ENCODE measurements at places on chromosomes 6 and 20. TPM values are rescaled to one million over a fixed set of nuclear protein-coding genes. Genes with fewer than 3 reads are reported as not detected.
A peak's percentile ranks its signal among the peaks of the same experiment; 100 is the strongest.

The BNIP5 gene
- 7.4 TPM for total RNA-seq

The ID1 gene
- total RNA-seq: 59.7 TPM

DNA sequence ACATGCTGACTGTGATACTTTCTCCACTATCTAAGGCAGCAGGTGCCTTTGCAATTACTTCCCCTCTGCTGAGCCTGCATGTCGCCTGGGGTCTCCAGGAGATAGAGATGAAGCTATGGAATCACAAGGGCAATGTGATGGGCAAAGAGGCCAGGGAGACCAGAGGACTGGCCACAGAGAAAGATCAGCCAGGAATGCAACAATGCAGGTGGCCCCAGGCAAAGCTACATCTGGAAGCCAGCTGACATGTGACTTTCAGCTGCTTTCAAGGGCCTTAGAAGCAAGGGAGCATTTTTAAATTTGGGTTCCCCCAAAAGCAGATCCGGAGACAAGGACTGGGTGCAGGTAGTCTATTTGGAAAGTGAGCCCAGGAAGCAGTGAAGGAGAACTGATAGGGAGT, 107.9 kb upstream of the SRSF6 start:
- no peak for DNase-seq

GRCh38 chr20:11676630-11677287, 240.9 kb upstream of the BTBD3 start:
- no peak for DNase-seq

DNA sequence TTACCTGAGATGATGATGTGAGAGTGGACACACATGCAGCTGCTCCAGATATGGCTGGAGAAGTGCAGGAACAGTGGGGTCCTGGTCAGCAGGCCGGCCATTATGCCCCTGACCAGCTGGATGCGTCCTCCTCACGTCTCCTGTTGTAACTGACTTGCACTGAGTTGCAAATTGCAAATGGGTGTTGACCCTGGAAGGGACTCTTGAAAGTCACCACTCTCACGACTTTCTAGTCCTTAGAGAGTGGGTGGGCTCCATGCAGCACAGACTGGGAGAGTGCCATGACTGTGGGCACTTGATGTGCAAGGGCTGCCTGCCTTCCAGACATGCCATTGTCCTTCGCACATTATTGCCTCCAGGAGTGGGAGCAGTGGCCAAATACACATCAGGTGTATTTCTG, 10.8 kb downstream of the FAM83D start:
- no peak for DNase-seq

DNA sequence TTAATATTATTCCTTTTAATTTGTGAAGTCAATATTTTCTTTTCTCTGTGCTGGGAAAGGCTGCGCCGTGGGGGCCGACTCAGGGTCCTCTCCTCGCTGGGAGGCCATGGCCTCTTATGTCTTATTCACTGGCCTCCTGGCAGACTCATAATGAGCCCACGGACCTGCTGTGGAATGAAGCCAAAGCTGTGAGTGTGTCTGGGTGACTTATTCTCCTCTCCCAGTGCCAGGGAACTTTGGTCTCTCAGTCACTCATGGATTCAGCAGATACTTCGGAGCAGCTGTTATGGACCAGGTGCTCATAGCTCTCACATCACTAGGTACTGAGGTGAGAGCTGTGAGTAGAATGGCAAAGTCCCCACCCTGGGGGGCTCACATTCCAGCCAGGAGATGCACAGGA, 297.6 kb downstream of the CDH26 start:
- DNase-seq: peak; percentile 61

DNA sequence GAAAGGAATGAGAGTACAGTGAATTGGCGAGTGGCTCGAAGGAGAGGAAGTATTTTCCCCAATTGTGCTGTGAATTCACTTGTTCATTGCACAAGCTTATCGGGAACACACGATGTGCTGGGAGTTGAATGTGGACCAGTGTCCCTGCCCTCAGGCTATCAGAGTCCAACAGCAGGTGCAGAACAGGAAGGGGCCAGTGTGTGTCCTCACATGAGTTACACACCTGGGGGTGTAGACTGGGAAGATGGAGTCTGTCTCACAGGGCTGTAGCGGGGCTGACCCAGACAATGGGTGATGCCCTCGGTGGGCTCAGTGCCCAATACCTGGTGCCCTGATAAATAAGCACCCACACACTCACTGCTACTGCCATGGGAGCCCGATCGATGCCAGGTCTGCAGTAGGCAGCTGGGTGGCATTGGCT, 14.4 kb downstream of the DUSP22 start:
- no peak for DNase-seq

- DNase-seq: no peak
Observed at GRCh38 chr20:62480318-62480717, 4.5 kb upstream of the GATA5 start.

GRCh38 chr20:48139262-48140041, 354.2 kb upstream of the SULF2 start:
- DNase-seq: no peak

DNA sequence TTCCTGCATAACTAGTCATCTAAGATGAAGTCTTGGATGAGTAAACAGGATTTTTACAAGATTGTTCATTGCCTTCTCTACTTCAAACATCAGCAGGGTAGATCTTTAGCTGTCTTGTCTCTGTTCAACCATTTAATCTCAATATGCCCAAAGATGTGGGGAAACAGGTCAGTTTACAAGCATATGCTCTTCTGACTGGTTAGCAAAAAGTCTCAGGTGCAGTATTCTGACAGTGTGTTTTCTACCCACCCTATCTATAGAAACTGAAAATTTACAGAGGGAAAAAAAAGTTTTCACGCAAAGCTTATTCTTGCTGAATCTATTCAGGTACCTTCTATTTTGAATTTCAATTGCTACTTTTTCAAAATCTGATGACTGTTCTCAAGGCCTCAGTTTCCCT, 29.0 kb downstream of the MAP3K5 start:
- no peak for DNase-seq

- DNase-seq: no peak
Observed at GRCh38 chr6:132060591-132060990, 109.4 kb upstream of the CCN2 start.

- DNase-seq: no peak
Observed at GRCh38 chr6:97437087-97437486, 154.1 kb upstream of the MMS22L start.

DNA sequence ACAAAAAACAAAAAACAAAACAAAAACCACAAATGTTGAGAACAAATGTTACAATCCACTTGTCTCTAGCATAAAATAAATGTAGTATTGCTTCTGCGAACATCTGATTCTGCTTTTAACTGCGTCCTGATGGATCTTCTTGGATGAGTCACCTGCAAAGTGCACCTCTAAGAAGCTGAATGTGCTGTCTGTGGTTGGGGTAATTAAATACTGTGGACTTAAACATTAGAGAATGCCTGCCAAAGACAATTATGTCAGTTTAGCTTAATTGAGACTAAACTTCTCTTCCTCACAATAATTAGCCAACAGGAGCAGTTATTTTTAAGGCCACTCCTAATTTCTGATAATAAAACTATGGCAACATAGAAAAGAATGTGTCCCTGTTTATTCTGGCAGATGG, 253.4 kb downstream of the PHACTR1 start:
- DNase-seq: no peak

- DNase-seq: no peak
Observed at GRCh38 chr20:21146215-21146614, 20.3 kb downstream of the KIZ start.

GRCh38 chr20:52889225-52889624, 82.9 kb upstream of the TSHZ2 start:
- DNase-seq: no peak
